CD4-positive, alpha-beta T cell (primary cell): ENCODE measurements at places on chromosomes 7 and 10. TPM values are rescaled to one million over a fixed set of nuclear protein-coding genes. Genes with fewer than 3 reads are reported as not detected.
A peak's percentile ranks its signal among the peaks of the same experiment; 100 is the strongest.

- H3K27me3 ChIP-seq: no peaks in the 10 kb centered on the region
- no peak for DNase-seq
- no peak overlapping the region for H3K27ac ChIP-seq
Observed at GRCh38 chr10:48287417-48288391, 13.2 kb upstream of the FRMPD2 start.

GRCh38 chr7:50147951-50148808 lies 55.1 kb upstream of the ZPBP start:
- H3K36me3 ChIP-seq: no peaks in the 10 kb centered on the region
- no peaks in the 10 kb centered on the region for H3K27me3 ChIP-seq
- peak overlapping the region; percentile 23 for H3K27ac ChIP-seq
- no peak for DNase-seq

Gene FLNC
- total RNA-seq: 0.08 TPM

Gene HPS6
- 15.0 TPM for total RNA-seq

Gene STOX1
- 0.41 TPM for total RNA-seq

Gene NEUROD6
- not detected for total RNA-seq

Gene HILPDA
- 1.7 TPM for total RNA-seq

Gene MAT1A
- not detected for total RNA-seq

GRCh38 chr10:123614888-123615287 lies 51.3 kb upstream of the GPR26 start:
- no peak overlapping the region for H3K4me3 ChIP-seq
- peak; percentile 44 for DNase-seq
- no peak overlapping the region for H3K27ac ChIP-seq
- H3K4me1 ChIP-seq: no peaks in the 10 kb centered on the region
- H3K36me3 ChIP-seq: no peaks in the 10 kb centered on the region

- H3K27me3 ChIP-seq: no peaks in the 10 kb centered on the region
- no peak overlapping the region for H3K27ac ChIP-seq
- no peak overlapping the region for H3K4me3 ChIP-seq
- DNase-seq: no peak
Observed at GRCh38 chr7:111089822-111090426, 1.0 kb upstream of the LRRN3 start.

Gene MOGAT3
- total RNA-seq: not detected

DNA sequence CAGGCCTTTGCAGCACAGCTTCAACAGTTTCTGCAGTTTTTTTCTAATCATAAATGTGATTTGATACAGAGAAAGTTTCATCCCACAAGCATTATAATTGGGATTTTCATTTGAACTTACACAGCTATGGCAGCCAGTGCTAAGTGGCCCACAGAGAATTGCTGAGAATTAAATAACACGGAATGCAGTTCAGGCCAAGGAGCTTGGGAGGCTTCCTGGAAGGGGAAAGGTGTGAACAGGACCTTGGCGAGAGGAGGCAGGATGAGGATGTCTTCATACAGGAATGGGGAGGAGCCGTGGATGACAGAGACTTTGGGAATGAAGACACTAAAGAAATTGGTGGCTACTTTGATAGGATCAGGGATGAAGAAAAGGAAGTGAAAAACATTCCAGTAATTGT lies 95.3 kb downstream of the ZNF22 start:
- H3K27me3 ChIP-seq: peaks cover 34% of the 10 kb centered on the region
- H3K36me3 ChIP-seq: no peaks in the 10 kb centered on the region
- H3K4me3 ChIP-seq: no peak overlapping the region
- H3K27ac ChIP-seq: no peak overlapping the region

Gene CLRN3
- total RNA-seq: not detected

Gene C10orf105
- total RNA-seq: 0.25 TPM

Gene ANKRD61
- not detected for total RNA-seq

Gene RBM20
- total RNA-seq: 1.1 TPM

DNA sequence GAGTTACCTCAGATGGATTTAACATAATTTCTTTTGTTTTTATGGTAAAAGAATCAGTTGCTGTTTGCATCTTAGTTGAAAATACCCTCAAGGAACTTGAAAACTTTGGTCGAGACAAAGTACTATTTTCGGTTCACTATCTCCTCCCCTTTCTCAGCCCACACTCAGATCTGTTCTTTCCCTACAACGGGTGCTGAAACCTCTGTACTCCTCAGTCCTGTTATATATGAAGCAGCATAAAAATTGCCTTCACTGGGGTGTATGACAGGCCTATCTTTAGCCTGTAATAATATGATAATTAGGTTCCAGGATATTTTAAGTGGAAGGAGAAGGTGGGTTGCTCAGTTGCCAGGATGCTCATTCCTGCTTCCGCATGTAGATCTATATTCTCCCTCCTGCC lies 105.2 kb upstream of the NOBOX start:
- no peaks in the 10 kb centered on the region for H3K36me3 ChIP-seq
- H3K27me3 ChIP-seq: no peaks in the 10 kb centered on the region
- no peak overlapping the region for H3K4me3 ChIP-seq
- no peak for DNase-seq
- no peak overlapping the region for H3K27ac ChIP-seq

- H3K27ac ChIP-seq: no peak overlapping the region
- H3K4me1 ChIP-seq: no peaks in the 10 kb centered on the region
- DNase-seq: no peak
- H3K4me3 ChIP-seq: no peak overlapping the region
- no peaks in the 10 kb centered on the region for H3K36me3 ChIP-seq
Observed at GRCh38 chr10:33483124-33483815, 148.8 kb upstream of the NRP1 start.

Gene LIPF
- not detected for total RNA-seq

- no peaks in the 10 kb centered on the region for H3K4me1 ChIP-seq
- no peaks in the 10 kb centered on the region for H3K36me3 ChIP-seq
- no peak overlapping the region for H3K27ac ChIP-seq
- no peak for DNase-seq
- no peak overlapping the region for H3K4me3 ChIP-seq
Observed at GRCh38 chr10:33703501-33704213, 369.2 kb upstream of the NRP1 start.

Gene LBX1
- not detected for total RNA-seq

Gene ECHDC3
- total RNA-seq: 1.6 TPM

- no peak for DNase-seq
- no peaks in the 10 kb centered on the region for H3K27me3 ChIP-seq
- no peaks in the 10 kb centered on the region for H3K4me1 ChIP-seq
- H3K4me3 ChIP-seq: no peak overlapping the region
- no peaks in the 10 kb centered on the region for H3K36me3 ChIP-seq
Observed at GRCh38 chr10:33720161-33720560, 385.7 kb upstream of the NRP1 start.

DNA sequence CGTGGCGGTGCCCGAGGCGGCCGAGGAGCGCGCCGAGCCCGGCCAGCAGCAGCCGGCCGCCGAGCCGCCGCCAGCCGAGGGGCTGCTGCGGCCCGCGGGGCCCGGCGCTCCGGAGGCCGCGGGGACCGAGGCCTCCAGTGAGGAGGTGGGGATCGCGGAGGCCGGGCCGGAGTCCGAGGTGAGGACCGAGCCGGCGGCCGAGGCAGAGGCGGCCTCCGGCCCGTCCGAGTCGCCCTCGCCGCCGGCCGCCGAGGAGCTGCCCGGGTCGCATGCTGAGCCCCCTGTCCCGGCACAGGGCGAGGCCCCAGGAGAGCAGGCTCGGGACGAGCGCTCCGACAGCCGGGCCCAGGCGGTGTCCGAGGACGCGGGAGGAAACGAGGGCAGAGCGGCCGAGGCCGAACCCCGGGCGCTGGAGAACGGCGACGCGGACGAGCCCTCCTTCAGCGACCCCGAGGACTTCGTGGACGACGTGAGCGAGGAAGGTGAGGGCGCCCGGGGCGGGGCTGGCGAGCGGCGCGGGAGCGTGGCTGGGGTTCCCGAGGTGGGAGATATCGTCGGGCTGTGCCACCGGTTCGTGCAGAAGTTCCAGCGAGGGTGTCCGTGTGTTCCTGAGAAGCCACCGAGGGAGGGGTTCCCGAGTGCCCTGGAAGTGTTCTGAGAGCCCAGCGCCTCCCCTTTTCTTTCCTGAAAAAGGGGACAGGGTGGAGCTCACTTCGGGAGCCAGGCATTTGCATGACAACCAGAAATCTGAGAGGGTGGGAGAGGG lies 495 bp downstream of the EIF3B start:
- peaks cover 59% of the 10 kb centered on the region for H3K4me1 ChIP-seq
- DNase-seq: no peak
- H3K27me3 ChIP-seq: no peaks in the 10 kb centered on the region

Gene EMX2
- not detected for total RNA-seq

GRCh38 chr10:4693967-4694366 lies 132.0 kb upstream of the AKR1E2 start:
- no peaks in the 10 kb centered on the region for H3K4me1 ChIP-seq
- no peaks in the 10 kb centered on the region for H3K36me3 ChIP-seq
- H3K4me3 ChIP-seq: no peak overlapping the region
- H3K27me3 ChIP-seq: no peaks in the 10 kb centered on the region

Gene CFAP69
- total RNA-seq: not detected

Gene ADAMTS14
- not detected for total RNA-seq

Gene MNX1
- total RNA-seq: 0.14 TPM

DNA sequence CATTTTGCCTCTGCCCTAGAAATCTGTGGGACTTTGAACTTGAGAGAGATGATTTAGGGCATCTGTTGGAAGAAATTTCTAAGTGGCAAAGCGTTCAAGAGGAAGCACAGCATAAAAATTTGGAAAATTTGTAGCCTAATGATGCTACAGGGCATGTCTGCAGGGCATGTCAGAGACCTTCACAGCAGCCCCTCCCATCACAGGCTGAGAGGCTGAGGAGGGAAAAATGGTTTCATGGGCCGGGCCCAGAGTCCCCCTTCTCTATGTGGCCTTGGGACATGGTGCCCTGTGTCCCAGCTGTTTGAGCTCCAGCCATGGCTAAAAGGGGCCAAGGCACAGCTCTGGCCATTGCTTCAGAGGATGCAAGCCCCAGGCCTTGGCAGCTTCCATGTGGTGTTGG lies 203.0 kb downstream of the STK31 start:
- H3K27ac ChIP-seq: no peak overlapping the region
- peaks cover 4% of the 10 kb centered on the region for H3K27me3 ChIP-seq
- H3K4me3 ChIP-seq: no peak overlapping the region
- no peak for DNase-seq
- no peaks in the 10 kb centered on the region for H3K36me3 ChIP-seq
- no peaks in the 10 kb centered on the region for H3K4me1 ChIP-seq

Gene TEX47
- not detected for total RNA-seq

DNA sequence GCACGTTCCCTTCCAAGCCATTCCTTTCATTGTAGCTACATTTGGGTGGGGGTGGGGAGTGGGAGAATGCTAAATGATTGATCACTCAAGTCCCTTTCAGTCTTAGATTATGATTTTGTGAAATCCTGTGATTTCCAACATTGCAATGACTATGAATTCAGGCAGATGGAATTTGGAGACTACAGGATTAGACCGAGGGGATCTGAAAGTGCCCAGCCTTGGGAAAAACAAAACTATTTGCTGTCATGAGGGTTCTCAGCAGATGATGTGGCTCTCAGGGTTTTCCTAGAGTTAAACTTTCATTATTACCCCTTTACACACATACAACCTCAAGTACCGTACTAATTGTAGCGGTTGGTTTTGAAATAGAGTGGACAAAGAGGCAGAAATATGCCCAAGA lies 4.7 kb downstream of the MACROH2A2 start:
- peaks cover 9% of the 10 kb centered on the region for H3K4me1 ChIP-seq
- H3K36me3 ChIP-seq: no peaks in the 10 kb centered on the region
- no peak overlapping the region for H3K4me3 ChIP-seq
- H3K27ac ChIP-seq: no peak overlapping the region

- no peak overlapping the region for H3K27ac ChIP-seq
- no peaks in the 10 kb centered on the region for H3K27me3 ChIP-seq
- peak; percentile 55 for DNase-seq
- H3K36me3 ChIP-seq: peaks cover 20% of the 10 kb centered on the region
Observed at GRCh38 chr7:149854611-149855360, 16.6 kb downstream of the ZNF862 start.
